ENCODE measurements at places on chromosomes 16 and 17.
A peak's percentile ranks its signal among the peaks of the same experiment; 100 is the strongest.

DNA sequence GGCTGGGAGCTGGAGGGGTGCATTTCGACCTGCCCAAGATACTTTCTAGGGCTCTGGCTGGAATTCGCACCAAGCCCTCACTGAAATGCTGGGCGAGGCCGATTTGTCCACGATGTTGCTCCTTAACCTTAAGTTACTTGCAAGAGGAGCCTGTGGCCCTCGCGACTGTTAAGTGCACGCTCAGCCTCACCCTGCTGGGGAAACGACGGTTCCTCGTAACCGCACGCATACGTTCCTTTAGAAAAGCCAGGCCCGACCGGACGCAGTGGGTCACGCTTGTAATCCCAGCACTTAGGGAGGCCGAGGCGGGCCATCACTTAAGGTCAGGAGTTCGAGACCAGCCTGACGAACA is 607 bp upstream of the NCOR1 start:
- DNase-seq, result no peak

DNA sequence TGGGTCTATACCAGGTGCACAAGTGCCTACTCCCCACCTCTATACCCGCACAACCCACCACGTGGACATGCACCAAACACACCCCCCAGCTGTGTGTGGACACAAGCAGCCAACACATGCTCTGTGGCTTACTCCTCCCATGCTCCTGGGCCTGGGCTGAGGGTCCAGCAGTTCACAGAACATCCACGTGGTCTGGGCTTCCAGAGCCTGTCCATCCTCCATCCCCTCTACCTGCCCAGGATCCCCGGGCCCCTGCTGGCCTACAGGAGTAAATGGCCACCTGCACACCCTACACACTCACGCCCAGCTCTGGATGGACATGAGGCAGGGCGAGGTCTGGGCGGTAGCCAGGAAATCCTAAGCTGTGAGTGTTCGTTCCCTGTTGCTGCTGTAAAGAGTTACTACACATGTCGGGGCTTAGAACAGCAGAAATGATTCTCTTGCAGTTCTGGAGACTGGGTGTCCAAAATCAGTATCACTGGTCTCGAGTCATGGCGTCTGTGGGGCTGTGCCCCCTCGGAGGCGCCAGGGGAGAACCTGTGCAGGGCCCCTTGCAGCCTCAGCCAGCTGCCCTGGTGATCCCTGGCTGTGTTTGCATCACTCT is 15.0 kb upstream of the RAI1 start:
- DNase-seq, result no peak

DNA sequence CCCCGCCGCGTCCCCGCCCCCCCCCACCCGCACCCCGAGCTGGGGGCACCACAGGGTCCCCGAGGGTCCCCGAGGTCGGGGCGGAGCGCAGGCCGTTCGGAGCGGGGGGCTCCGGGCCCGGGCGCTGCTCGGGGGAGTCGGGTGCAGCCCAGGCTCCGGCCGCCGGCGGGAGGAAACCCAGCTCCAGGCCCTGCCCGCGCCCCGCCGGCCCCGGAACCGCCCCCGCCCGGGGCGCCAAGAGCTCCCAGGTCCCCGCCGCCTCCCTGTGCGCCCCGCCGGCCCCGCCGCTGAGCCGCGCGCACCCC is 33.2 kb upstream of the RPH3AL start:
- DNase-seq, result no peak

GRCh38 chr17:68326681-68327080 is 35.4 kb downstream of the ARSG start:
- no peak for DNase-seq

DNA sequence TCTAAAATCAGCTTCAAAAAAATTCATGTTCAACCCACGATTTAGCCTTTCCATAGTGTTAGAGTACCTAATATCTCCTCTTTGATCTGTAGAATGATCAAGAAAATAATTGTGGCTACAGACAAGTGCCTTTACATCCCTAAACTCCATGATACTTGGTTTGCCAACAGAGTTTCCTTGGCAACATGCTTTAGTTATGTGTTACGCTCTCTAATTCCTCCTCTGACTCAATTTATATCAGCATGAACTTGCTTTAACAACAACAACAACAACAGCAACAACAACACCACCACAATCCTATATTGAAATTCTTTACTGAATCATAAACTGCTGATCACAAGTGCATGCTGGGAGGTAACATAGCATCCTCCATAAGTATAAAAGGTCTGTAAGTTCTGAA is 757.8 kb downstream of the CDH11 start:
- no peak for DNase-seq

DNA sequence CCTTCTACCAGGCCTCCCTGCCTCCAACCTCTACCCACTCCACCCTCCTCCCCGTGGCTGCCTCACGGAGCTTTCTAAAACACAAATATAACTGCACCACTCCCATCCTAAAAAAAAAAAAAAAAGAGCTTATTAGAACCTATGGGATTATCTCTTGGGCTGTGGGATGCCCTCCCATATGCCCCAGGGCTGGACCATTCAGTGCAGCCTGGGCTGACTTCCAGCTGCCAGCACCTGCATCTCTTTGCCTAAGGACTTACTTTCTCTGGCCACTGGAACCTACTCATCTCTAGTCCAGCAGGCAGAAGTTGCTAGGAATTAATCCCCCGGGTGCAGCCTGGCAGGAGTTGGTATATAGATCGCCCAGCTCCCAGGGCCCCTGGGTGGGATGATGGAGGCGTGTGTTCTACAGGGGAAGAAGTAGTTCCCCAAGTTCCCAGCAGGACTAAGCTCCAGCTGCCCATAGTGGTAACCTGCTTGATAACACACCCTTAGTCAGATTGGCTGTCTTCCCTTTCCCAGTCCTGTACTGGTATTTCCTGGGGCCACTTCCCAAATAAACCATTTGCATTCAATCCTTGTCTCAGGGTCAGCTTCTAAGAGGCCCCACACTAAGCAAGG is 10.3 kb downstream of the MPP3 start:
- no peak for DNase-seq

- peak; percentile 44 for DNase-seq
Measured at GRCh38 chr17:35242158-35242804, 591 bp upstream of the SLFN5 start.

- no peak for DNase-seq
Measured at GRCh38 chr16:51150888-51151320, at the start of gene SALL1. TSS of gene SALL1 (minus strand) at chr16:51151270. CDS start at chr16:51151241, 29 bp downstream.

DNA sequence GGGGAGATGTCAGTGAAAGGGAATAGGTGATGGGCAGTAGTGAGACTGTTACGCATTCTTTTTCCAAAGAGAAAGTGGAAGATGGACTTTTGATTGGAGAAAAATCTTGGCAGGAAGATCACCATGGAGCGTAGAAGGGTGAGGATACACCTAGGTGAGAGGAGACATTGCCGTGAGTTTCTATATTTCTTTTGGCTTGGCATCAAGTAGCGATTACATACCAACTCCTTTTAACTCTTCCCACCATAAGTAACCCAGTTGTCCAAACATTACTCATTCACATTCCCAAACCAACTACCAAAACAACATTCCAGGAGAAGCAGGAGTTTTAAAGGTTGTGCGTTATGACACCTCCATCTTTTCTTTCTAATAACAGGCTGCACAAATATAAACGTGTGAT is 10.7 kb upstream of the KRT28 start:
- DNase-seq, result no peak

GRCh38 chr16:10206215-10206614 is 24.0 kb upstream of the GRIN2A start:
- no peak for DNase-seq

DNA sequence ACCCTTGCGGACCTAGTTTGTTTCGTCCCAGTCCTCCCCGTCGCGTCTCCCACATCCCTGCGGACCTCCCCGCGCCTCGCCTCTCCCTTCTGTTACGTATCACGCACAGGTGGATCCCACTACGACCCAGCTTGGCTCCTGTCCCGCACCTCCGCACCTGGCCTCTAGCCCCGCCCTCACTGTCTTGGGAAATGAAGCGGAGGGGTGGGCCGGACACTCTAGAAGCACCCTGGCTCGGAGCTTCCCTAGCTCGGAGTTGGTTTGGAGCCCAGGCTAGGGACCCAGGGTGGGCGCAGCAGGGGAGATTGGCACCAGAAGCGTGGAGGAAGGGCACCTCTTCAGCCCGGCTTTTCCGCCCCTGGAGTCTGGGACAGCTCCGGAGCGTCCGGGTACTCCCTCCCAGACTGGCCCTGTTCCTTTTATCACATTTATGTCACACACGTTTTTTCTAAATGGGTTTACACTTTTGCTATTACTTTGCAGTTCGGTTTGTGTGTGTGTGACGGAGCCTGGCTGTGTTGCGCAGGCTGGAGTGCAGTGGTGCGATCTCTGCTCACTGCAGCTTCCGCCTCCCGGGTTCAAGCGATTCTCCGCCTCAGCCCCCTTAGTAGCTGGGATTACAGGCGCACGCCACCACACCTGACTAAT is 1.4 kb upstream of the CEMP1 start:
- DNase-seq, result peak; percentile 54

GRCh38 chr17:57226793-57227192 is 29.5 kb upstream of the MSI2 start:
- DNase-seq, result no peak

- DNase-seq, result peak; percentile 49
Measured at GRCh38 chr17:72725433-72726068, 366.9 kb downstream of the SLC39A11 start.

- no peak for DNase-seq
Measured at GRCh38 chr16:47519996-47520679, 59.0 kb downstream of the PHKB start.

DNA sequence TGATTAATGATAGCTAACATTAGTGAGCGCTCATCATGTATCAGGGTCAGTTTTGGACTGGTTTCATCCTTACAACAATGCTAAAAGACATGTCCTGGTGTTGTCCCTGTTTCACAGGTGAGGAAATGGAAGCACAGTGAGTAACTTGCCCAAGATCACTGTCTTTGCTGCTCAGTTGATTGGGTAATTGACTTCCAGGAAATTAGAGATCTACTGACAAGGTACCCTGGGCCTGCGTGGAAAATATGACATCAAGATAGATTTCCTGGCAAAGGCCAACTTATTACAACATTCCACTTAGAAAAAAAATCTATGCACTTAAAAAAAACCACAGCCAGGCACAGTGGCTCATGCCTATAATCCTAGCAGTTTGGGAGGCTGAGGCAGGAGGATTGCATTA is 96.3 kb downstream of the CYLD start:
- DNase-seq, result no peak

GRCh38 chr17:45581860-45582259 is 91.3 kb upstream of the PLEKHM1 start:
- no peak for DNase-seq

GRCh38 chr17:37299257-37299980 is 76.4 kb upstream of the C17orf78 start:
- no peak for DNase-seq

DNA sequence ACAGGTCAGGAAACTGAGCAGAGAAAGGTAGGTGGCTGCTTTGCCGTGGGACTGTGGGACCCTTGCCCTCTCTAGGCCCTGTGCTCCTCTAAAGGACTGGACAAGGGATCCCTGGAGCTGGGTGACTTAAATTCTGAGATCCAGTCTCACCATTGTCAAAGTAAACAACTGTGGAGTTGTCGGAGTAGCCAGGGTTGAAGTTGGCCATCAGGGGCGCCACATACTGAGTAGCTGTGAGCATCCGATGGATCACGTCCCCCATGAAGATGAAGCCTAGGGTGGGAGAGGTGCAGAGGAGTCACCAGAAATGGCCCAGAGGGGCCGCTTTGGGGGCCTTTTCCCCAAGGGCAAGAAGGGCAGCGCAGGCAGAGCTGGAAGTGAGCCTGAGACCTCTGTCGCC is 43.5 kb downstream of the PLXDC1 start:
- no peak for DNase-seq

DNA sequence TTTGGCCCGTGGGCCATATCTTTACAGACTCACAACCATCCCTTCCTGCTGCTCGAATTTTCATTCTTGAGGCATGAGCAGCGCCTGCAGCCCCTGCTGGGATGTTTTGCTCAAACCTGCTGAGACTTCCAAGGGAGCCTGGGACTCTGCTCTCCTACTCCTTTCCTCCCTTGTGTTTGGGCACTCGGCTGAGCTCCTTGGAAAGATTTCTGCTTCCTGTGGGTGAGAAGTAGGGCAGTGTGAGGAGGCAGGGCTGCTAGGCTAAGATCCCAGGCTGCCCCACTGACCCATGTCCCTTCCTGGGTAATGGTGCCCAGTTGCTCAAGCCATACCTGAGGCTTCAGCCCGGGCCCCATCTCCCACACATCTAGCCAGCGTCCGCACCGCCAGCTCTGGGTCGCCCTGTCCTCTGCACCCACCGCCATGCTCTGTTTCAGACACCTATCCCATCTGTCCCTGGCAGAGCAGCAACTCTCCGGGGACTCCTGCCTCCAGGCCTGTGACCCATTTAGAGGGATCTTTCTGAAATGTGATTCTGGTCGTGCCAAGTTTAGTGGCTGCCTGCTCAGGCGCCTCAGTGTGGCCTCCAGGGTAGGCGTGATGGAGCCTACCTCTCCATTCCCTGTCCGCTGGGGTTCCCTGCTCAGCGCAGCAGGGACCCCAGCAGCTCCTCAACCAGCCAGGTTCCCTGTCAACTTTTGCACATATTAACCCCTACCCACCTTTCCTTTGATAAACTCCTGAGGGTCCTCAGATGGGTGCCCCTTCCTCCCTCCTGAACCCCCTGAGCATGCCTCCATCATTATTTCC is 190.1 kb downstream of the CCDC182 start:
- DNase-seq, result peak; percentile 42

GRCh38 chr16:84484579-84485254 is 19.7 kb downstream of the MEAK7 start:
- DNase-seq, result peak; percentile 72

DNA sequence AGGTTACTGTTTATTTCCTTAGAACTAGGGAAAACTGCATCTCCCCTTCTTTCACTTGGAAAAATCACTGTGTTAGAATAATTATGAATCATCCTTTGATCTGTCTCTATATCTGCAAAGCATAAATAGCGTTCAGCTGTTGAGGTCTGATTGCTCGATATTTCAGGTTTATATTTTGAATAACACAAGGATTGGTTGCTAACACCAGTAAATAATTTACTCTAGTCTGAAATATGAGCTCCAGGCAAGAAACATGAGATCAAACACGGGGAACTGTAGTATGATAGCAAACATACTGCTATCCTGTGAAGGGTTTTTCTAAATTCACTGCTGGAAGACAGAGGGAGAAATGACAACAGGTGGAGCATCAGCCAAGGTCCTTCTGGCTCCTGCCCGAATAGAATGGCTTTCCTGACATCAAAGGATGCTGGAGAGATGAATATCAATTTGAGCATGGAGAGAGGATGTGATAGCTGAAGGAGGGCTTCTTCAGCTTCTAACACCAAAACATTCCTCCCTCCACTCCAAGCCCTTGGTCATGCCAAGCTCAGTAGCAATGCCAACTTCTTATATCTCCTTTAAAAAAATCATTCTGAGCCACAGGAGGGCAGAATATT is 450.3 kb downstream of the SHISA9 start:
- no peak for DNase-seq

GRCh38 chr17:43703630-43704029 is 41.9 kb upstream of the MEOX1 start:
- no peak for DNase-seq

DNA sequence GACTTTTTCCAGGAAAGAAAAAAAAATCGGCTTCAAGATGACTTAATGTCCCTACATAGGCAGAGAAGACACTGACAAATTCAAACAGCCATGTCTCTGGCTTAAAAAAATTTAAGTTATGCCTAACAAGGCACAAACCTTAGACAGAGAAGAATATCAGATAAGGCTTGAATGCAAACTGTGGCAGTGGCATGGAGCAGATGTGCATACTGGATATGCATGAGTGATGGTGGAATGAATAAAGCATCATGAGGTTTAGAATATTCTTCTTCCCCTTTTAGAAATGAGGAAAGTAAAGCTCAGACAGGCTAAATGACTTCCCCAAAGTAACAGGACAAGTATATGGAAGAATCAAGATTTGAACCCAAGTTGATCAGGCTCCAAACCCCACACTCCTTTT is 23.2 kb upstream of the WSCD1 start:
- DNase-seq, result no peak

- no peak for DNase-seq
Measured at GRCh38 chr16:77784441-77785372, 3.7 kb upstream of the VAT1L start.

Data from anterior cingulate cortex (tissue), 58 donors.